ENCODE measurements at places on chromosomes 4 and X.

GRCh38 chrX:151088221-151088620, 88.2 kb upstream of the GPR50 start:
- DNase-seq, result no peak

GRCh38 chr4:70714079-70714887, 7.5 kb upstream of the RUFY3 start:
- no peak for DNase-seq

DNA sequence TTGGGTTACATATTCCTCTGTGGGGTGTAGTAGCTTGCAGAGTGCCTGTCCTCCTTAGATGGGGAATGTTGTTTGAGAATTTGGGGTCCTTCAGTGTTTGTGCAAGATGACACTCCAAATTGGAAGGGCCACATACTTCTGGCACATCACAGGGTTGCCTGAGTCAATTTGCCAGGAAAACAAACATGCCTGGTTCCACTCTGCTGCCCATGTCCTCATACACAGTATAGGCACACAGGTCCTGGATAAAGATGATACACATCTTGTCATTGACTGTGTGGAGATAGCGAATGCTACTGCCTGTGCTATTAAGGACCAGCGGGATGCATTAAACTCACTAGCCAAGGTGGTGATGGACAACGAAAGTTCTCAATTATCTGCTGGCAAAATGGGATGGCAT, 11.2 kb upstream of the LAP3 start:
- DNase-seq, result no peak

DNA sequence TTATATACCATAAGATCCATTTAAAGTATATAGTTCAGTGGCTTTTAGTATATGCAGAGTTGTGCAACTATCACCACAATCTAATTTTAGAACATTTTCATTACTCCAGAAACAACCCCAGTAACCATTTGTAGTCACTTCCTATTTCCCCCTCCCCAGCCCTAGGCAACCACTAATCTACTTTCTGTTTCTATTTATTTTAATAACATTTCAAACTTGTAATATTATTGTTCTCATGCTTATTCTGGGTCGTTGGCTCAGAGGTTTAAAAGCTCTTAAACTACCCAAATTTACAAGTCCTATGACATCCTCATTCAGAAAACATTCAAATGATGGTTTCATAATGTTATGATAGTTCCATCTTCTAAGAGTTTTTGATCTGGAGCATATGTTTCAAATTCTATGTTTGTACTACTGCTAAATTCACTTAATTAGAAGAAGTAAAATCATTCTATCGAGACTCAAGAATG, 18.4 kb downstream of the XIAP start:
- DNase-seq, result no peak

- DNase-seq, result no peak
Measured at GRCh38 chrX:31580227-31580626, 508.4 kb upstream of the FTHL17 start.

DNA sequence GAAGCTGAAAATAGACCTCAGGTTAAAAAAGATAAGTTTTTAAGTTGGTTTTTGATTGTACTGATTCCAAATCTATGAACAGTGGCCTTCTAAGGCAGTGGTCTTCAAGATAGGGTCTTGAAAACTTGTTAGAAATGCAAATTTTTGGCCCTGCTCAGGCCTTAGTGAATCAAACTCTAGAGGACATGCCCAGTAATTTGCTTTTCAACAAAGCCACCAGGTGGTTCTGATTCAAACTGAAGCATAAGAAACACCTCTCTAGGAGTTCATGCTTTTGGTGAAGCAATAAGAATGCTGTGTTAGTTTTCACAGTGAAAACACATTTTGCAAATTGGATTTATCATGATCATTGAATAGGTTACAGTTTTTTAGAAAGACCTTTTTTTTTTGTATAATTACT, 1849.4 kb upstream of the AGA start:
- no peak for DNase-seq

DNA sequence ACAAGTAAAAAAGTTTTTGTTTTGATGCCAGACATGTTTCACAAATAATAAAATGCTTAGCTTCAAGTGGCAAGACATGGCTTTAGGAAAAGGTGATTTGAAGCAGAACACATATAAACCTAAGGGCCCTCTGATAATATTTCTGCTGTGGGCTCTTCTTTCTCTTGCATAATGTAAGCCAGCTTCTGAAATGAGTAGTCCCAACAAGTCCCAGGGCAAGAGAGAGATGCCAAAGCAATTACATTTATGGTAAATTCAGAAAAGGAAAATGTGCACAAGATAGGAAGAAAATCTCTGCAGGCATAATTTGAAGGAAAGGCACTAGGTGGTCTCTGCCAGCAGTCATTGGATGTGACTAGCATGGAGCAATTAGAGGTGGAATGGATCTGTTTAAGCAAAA, 170.8 kb upstream of the GALNT7 start:
- no peak for DNase-seq

GRCh38 chr4:37555322-37555721, 130.9 kb downstream of the RELL1 start:
- DNase-seq, result no peak

GRCh38 chr4:10684631-10685030, at the start of gene CLNK:
TSS of gene CLNK (minus strand) at chr4:10684768. CDS start at chr4:10667869, 16,899 bp downstream.
- no peak for DNase-seq

- no peak for DNase-seq
Measured at GRCh38 chr4:47442980-47443379, 20.5 kb downstream of the COMMD8 start.

All from HS-27A (cell line).